NCI-H510A (cell line): ENCODE measurements at places on chromosomes 16 and 17.

- no peak for DNase-seq
Observed at GRCh38 chr17:51913491-51914205, 244.9 kb downstream of the CA10 start.

GRCh38 chr16:79788949-79789348, 188.4 kb upstream of the MAF start:
- DNase-seq = no peak

GRCh38 chr17:36941265-36942010, 4.2 kb downstream of the LHX1 start:
- no peak for DNase-seq

- no peak for DNase-seq
Observed at GRCh38 chr16:580946-581498, 8.8 kb upstream of the RAB40C start.

DNA sequence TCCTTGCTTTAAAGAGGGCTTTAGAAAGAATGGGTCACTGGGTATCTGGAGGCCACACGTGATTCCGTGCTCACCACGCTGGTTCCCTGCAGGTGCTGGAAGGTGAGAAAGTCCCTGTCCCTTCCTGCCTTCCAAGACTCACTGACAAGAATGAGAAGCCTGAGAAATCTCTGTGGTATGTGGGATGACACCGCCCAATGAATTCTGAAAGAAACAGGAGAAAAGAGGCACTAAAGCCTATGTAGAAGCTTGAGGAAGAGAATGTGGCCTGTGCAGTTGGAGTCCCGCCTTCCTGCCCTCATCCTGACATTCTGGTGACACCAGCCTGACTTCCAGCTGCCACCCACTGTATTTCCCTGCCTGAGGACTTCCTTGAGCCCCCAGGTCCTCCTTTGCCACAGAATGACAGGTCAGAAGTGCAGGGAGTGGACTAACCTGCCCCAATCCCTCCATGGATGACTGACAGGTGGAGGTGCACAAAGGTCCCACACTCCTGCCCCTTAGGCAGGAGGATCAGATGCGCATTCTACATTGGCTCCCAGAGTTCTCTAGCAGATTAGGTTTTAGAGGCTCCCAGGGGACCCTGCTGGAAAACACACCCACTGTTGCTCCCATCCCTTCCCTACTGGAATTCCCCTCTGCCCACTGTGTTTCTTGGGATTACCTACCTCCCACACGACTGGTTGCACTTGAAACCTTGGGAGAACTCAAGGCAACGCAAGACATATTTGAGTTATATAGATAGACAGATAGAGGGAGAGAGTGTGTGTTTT, 38.6 kb upstream of the TENT4B start:
- no peak for DNase-seq

- DNase-seq = no peak
Observed at GRCh38 chr16:51756447-51757123, 605.5 kb upstream of the SALL1 start.

- DNase-seq = no peak
Observed at GRCh38 chr17:56451629-56452028, 141.9 kb upstream of the NOG start.

DNA sequence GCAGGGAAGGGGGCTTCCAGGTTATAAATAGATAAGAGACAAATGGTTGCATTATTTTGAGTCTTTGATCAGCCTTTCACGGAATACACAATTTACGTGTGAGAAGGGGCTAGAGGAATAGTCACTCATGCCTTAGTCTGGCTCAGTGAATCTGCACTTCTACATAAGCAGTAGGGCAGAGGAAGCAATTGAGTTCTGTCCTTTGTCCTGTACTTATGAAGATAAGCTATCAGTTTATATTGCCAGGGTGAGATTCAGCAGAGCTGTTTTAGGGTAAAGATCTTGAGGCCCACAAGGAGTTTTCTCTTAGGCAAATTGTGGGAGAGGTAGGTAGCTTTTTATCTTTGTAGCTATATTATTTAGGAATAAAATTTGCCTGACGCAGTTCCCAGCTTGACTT, 33.3 kb downstream of the TOM1L1 start:
- no peak for DNase-seq

- no peak for DNase-seq
Observed at GRCh38 chr17:73785496-73785895, 141.3 kb upstream of the SDK2 start.

GRCh38 chr17:32610943-32611342, 124.2 kb downstream of the CDK5R1 start:
- no peak for DNase-seq

DNA sequence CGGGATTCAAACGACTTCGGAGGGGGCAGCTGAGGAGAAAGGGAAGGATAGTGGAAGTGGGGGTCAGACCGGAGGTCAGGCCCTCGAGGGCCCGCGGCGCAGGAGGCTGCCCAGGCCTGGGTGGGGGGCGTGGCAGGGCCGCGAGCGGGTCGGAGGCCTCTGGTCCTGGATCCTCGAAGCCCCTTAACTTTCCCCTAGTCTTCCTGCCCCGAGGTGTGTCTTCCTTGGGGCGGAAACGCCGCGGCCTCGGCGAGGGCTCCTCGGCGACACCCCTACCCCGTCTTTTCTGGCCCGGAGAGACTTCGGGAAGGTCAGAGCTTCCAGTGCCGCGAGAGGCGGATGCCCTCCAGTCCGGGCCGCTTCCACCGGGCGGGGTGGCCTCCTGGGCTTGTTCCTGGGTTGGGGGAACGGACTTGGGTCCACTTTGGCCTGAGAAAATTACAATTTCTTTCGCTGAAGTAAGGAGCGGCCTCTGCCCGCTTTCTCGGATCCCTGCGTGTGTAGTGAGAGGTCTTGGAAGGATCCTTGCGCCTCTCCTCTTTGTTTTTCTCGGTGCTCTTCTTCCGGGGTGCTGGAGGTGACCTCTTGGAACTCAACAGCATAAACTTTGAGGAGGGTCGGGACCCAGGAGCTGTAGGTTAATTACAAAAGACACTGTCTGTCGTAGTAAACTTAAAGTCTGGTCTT, 491 bp downstream of the IST1 start:
- DNase-seq = no peak

- no peak for DNase-seq
Observed at GRCh38 chr17:82560252-82560642, 40.7 kb downstream of the FOXK2 start.

DNA sequence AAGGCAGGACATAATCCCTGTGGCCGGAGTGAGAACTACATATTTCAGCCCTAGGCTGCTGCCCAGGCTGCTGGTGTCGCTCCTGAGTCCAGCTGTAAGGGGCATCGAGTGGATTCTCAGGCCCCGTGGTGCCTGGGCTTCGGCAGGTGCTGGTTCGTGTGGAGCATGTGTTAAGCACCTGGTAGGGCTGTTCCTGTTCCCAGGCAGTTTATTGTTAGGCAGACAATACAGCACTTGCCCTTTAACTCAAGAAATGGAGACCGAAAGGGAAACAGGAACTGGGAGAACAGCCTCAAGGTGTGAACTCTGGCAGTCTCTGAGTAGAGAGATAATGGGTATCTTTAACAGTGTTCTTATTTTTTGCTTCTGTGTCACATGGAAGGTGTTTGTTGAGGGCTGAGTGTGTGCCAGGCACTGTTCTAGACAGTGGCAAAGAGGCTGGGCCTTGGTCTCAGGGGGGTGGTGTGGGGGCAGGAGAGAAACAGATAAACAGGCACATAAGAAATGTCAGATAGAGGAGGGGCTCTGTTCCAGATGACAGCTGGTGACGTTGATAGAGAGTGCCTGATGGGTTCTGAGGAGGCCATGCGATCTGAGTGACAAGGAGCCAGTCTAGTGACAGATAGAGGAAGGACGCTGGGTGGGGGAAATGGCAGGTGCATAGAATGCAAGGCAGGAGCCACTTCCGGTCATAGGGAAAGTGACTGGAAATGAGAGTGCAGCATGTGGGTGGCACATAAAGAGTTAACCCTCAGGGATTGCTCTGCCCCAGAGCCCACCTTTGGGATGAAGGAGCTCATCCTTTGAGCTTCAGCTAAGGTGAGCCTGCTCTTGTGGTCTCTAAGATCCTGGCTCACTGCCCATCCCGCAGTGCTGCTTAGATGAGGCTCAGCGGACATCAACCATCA, 33.8 kb downstream of the EPN2 start:
- no peak for DNase-seq

DNA sequence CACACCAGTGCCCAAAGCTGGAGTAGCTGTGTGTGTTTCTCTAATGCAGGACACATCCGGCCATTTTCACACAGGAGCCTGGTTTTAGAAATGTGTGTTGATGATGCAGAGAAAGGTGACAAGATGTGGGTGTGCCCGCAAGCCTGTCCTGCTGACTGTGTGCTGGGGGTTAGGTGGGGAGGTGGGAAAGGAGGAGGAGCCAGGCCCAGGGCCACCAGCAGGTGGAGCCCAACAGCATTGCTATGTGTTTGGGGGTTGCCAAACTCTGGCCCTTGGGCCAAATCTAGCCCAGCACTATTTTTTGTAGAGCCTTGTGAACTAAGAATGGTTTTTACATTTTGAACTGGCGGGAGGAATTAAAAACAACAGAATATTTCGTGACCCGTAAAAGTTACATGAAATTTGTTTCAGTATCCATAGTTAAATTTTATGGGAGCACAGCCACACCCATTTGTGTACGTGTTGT, 61.7 kb upstream of the LGALS9 start:
- no peak for DNase-seq

GRCh38 chr17:7856011-7856810, 1.1 kb downstream of the NAA38 start:
- peak; percentile 18 for DNase-seq

DNA sequence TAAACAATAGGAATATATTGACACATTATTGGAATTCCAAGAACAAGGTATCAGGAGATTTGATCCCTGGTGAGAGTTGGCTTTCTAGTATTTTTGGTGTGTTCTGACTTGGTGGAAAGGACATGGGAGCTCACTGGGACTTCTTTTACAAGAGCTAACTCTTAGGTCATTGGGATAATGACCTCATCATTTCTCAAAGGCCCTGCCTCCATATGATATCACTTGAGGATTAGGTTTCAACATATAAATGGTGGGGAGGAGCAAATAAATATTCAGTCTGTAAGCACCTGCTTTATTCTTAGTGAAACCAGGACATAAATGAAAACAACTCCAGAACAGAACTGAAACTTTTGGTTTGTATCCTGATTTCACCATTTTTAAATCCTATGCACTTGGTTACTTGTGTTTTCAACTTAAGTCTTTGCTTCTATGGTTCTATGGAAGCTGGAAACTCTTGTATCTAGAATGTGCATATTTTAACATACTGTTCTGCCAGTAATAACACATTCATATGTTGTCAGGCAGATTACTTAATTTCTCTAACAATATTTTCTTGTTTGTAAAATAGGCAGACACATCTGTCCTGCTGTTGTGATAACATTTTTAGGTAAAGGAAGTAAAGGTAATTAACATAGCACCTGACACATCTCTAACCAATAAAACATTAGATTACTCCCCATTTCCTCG, 1527.7 kb upstream of the CDH8 start:
- no peak for DNase-seq

GRCh38 chr17:32976131-32976530, 15.5 kb upstream of the SPACA3 start:
- no peak for DNase-seq

DNA sequence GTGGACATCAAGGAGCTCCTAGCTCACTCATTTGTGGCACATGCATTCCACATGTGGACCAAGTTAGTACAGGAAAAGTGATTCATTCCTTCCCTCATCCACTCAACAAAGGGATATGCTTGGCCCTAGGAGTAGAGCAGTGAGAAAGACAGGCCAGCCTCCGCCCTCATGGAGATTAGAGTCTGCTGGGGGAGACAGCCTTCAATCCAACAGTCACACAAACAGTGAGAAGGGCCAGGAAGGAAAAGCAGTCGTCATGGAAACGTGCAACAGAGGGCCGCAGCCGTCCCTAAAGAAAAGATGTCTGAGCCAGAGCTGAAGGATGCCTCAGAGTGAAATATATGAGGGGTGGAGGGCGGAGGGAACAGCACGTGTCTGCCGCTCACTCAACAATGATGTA, 109.9 kb downstream of the VPS53 start:
- no peak for DNase-seq

GRCh38 chr17:59160157-59161025, 4.8 kb downstream of the PRR11 start:
- DNase-seq = no peak

DNA sequence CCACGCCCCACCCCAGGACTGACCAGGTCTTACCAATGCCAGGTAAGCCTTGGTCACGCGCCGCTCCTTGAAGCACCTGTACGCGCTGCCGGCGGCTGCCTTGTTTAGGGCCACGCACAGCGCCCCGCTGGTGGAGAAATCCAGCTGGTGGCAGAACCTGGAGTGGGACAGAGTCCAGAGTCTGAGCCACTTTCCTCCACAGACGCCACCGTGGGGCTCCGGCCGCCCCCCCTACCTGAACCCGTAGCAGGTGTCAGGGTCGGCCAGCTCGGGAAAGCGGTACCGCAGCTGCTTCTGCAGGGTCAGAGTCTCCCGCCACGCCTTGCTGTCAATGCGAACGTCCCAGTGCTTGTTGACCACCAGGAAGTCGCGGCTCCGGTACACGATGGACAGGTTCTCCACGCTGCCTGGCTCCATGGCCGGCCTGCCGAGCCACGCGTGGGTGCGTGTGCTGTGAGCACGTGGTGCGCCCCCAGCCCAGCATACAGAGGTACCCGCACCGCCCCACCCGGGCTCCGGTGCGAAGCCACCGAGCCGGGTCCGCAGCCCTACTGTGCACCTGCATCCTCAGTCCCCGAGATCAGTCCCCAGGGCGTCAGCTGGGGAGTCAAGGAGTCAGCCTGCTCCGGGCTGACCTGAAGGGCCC, 737 bp downstream of the RPUSD1 start:
- DNase-seq = no peak

DNA sequence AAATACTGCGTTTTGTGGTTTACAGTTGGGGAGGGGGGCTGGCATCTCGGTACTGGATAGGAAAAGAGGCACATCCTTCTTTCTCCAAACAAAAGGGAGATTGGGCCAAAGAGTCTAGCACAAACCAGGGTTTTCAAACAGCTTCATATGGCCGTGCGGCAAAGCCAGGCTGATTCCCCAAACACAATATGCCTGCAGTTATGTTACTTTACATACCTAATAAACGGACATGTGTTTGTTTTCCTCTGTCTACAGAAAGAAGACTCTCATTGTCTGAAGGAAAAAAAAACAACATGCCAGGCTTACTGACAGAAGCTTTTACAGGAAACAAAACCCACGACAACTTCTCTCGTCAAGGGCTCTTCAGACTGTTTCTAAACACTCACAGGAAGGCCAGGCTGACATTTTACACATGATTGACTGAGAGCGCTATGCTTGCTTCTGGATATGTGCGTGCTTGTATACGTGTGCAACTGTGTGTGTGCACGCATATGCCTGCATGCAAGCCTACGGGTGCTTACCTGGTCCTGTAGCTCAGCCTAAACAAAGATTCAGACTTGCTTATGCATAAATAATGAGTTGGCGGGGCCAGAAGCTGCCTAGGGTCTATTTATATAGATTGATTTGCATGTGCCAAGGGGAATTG, 461.0 kb upstream of the C16orf82 start:
- DNase-seq = peak; percentile 92

GRCh38 chr16:5072334-5073278, 963 bp downstream of the ALG1 start:
- no peak for DNase-seq

- DNase-seq = no peak
Observed at GRCh38 chr16:83310816-83311215, 497.0 kb upstream of the HSBP1 start.

- no peak for DNase-seq
Observed at GRCh38 chr17:79837888-79838521, 1.2 kb downstream of the CBX4 start.
